A549 treated with ZK216348 at 1 μM for 4 hours (cell line): ENCODE measurements at places on chromosomes 7 and 10. TPM values are rescaled to one million over a fixed set of nuclear protein-coding genes. Genes with fewer than 3 reads are reported as not detected.

Gene ADAM8
- 1.0 to 4.5 TPM (median 3.3 TPM) in 5 replicates for total RNA-seq

Gene CALN1
- total RNA-seq = not detected in 5 replicates

Gene TLX1
- not detected in 5 replicates for total RNA-seq

Gene ZNF467
- total RNA-seq = 0.45 to 1.4 TPM (median 1.3 TPM) in 5 replicates

Gene CD36
- 0.14 to 0.19 TPM in 2 of 5 replicates, not detected in the others for total RNA-seq

Gene VWDE
- total RNA-seq = 0.29 to 1.3 TPM (median 0.47 TPM) in 5 replicates

Gene TMEM176A
- total RNA-seq = not detected in 5 replicates

Gene LRRC4
- total RNA-seq = not detected in 5 replicates

Gene TBX20
- total RNA-seq = 1.6 to 2.9 TPM (median 1.8 TPM) in 5 replicates

Gene FZD8
- total RNA-seq = 3.2 to 7.0 TPM (median 6.1 TPM) in 5 replicates

Gene BHLHA15
- total RNA-seq = 0.36 to 0.56 TPM (median 0.53 TPM) in 4 of 5 replicates, not detected in the other

Gene CABCOCO1
- 0.16 to 0.32 TPM (median 0.20 TPM) in 4 of 5 replicates, not detected in the other for total RNA-seq

Gene UPK3B
- total RNA-seq = 8.1 to 18.7 TPM (median 17.6 TPM) in 5 replicates

Gene PILRA
- 3.7 to 6.8 TPM (median 5.2 TPM) in 5 replicates for total RNA-seq

Gene DLX6
- not detected in 5 replicates for total RNA-seq

Gene CCSER2
- 9.4 to 12.6 TPM (median 11.0 TPM) in 5 replicates for total RNA-seq

Gene UCMA
- total RNA-seq = not detected in 5 replicates

Gene ITIH5
- total RNA-seq = 0.08 to 0.24 TPM (median 0.11 TPM) in 4 of 5 replicates, not detected in the other
